A673 (cell line): ENCODE measurements at places on chromosomes 5 and 9.

DNA sequence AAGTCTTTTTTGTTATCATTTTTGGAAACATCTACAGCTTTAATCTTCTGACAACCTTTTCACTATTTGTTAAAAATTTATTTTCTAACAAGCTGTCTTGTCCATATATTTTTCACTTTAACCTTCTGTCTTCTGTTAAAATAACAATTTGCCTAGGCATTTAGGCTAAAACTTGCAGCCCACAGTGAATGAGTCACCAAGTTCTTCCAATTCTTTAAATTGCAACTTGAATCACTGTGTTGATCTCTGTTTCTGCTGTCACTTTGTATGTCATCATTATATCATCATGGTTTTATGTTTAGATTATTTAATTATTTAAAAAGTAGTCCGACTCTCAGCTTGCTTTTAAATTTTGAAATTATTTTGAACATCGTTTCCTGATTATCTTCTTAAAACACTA is 473.8 kb upstream of the PTPRD start:
- peak; percentile 12 for DNase-seq

- DNase-seq: no peak
Measured at GRCh38 chr9:4126184-4126865, 173.5 kb downstream of the GLIS3 start.

DNA sequence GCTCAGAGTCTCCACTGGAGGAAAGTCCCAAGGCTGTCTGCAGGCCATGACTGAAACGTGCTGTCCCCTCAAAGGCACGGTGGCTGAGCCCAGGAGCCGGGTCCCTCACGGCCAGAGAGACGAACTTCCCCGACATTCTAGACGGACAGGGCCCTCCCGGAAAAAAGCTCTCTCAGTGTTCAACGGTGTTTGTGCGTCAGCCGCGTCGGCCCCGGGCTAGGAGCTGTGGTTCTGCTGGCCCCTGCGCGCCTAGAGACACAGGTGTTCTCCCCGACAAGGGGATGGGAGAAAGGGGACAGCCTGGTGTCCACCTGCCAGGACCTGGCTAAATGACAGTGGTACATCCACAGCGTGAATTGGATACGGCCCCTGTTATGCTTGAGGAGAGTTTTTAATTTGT is 5.8 kb upstream of the GPSM1 start:
- DNase-seq: no peak

DNA sequence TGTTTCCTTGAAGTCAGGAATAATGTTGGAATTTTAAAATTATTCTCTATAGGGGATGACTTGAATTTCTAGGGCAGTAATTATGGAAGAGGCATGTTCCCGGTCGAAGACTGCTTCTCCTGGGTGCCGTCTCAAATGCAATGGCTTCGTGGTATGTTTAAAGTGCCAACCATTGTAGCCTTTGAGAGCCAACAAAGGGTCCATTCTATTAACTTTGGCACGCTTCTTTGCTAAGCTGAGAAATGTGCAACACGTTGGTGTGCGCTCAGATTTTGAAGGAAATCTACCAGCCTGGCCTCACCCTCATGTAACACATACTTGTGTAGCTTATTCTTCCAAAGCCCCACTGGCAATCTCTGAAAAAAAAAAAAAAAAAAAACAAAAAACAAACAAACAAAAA is 221.2 kb upstream of the ANKH start:
- no peak for DNase-seq

DNA sequence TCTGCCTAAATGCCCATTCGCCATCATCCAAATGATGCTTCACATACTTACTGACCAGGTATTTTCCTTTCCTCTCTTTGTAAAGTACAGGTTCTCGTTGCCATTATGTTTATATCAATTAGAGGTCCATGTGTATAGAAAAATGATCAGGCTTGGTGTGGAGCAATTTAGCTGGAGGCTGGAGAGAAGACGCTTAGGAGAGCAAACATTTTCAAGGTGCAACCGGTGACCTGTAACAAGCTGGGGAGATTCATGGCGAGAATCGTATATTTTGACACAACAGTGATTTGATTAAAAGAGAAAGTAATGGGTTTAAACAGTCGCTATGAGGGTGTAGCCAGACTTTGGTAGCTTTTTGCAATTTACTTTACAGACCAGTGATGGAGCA is 170.9 kb upstream of the TBCA start:
- DNase-seq: no peak
